Effector CD4-positive, alpha-beta T cell (primary cell): ENCODE measurements at places on chromosomes 2 and 18.

- DNase-seq: no peak
These were observed 6.9 kb upstream of the STAT1 start for GRCh38 chr2:191020742-191021381.

DNA sequence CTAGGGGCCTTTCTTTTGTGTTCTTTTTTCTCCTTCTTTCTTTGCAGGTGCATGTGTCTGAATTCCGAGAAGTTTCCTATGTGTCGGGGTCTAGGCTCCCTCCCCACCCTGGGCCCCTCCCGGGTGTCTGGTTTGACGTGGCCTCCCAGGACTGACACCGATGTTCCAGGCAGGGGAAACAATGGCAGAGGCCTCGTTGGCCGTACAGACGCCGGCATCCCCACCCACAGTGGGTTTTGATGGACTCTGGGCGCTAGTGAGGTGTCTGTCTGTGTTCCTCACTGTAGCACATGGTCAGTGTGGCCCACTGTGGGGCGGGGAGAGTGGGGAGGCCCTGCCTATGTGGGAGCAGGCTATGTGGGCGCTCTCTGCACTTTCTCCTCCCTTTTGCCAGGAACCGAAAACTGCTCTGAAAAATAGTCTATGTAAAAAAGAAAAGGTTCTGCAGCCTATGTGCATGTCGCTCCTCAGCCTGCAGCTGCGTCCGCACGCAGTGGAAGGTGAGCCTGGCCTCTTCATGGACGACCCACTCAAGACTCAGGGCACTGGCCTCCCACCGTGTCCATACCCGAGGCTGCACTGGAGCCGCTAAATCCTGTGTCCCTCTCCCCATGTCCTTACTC, 90.9 kb upstream of the ASB18 start:
- DNase-seq: no peak

GRCh38 chr2:55993685-55994084, 70.1 kb upstream of the EFEMP1 start:
- no peak for DNase-seq

GRCh38 chr18:62554061-62554815, 31.4 kb downstream of the ZCCHC2 start:
- no peak for DNase-seq

GRCh38 chr18:9631814-9632496, 17.6 kb upstream of the PPP4R1 start:
- DNase-seq: no peak

DNA sequence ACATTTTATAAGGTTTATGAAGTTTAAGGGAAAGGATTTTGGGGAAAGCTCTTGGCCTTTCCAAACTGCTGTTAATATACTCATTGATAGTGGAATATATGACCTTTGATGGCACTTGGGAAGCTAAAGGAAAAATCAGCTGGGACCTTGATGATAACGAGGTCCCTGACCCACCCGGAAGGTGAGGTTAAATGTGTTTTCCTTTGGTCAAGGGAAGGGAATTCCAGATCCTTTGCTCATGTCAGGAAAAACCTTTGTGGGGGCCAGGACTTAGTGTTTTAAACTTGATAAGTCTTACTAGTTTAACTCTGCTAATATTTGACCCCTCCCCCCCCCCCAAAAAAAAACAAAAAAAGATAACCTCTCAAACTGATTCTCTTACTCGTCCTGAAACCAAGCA, 50.7 kb downstream of the CRIM1 start:
- no peak for DNase-seq
